ENCODE measurements at places on chromosomes 16 and 17. TPM values are rescaled to one million over a fixed set of nuclear protein-coding genes. Genes with fewer than 3 reads are reported as not detected.

DNA sequence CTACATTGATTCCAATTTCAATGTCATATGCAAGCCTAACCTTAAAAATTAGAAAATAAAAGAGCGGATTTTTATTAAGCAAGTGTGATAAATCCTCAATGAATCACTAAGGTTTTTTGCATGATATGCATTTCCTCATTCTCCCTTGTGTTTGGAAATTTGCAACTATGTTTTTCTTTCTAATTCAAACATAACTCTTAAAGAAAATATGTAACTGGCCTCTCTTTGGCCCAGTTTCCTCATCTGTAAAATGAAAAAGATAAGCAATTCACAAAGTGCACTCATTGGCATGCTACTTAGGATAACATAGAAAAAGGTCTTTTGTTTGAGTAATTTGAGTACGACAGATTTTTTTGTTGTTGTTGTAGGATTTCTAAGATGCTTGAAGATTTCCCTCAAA is 295.5 kb downstream of the CDH11 start:
- no peak for DNase-seq

- no peak for DNase-seq
Observed at GRCh38 chr16:22282254-22282892, 14.8 kb upstream of the POLR3E start.

The SLC6A2 gene
- not detected for total RNA-seq

The HAGH gene
- total RNA-seq = 28.9 TPM

GRCh38 chr16:74556375-74556922 is 50.5 kb downstream of the GLG1 start:
- peak; percentile 15 for DNase-seq

- peak; percentile 90 for DNase-seq
Observed at GRCh38 chr17:58352596-58353388, 791 bp upstream of the SUPT4H1 start.

DNA sequence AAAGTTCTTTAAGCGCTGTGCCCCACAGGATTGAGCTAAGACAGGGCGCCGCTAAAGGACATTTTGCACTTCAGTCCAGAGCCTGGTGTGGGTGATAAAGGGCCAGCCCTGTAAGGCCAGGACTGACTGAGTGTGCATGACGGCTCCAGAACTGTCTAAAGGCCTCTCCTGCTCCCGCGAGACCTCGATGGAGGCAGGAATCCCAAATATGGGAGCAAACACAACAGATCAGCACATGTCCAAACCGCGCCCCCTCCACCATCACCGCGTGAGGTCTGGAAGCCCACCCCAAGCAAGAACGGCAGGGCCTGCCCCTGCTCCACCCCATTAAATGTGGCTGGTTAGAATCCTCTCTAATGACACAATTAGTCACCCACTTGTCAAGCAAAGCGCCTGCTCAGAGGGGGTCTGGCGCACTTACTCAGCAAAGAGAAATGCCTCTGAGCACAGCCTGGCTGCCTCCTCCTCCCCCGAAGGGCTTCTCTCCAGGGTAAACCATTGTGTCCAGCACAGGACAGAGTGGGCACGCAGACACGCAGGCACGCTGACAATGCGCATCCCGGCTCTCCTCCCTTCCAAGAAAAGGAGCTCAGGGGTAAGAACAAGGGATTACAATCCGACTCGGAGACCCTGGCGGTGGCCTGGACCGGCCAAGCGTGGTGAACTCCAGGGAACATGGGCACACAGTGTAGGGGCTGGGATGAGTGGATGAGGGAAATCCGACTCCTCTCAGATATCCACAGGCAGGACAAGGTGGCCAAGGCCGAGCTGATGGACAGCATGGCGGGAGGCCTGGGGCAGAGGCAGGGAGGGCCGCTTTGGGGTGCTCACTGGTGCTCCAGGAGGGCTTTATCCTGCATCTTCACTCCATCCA is 1.5 kb downstream of the MXRA7 start:
- DNase-seq = peak; percentile 99

DNA sequence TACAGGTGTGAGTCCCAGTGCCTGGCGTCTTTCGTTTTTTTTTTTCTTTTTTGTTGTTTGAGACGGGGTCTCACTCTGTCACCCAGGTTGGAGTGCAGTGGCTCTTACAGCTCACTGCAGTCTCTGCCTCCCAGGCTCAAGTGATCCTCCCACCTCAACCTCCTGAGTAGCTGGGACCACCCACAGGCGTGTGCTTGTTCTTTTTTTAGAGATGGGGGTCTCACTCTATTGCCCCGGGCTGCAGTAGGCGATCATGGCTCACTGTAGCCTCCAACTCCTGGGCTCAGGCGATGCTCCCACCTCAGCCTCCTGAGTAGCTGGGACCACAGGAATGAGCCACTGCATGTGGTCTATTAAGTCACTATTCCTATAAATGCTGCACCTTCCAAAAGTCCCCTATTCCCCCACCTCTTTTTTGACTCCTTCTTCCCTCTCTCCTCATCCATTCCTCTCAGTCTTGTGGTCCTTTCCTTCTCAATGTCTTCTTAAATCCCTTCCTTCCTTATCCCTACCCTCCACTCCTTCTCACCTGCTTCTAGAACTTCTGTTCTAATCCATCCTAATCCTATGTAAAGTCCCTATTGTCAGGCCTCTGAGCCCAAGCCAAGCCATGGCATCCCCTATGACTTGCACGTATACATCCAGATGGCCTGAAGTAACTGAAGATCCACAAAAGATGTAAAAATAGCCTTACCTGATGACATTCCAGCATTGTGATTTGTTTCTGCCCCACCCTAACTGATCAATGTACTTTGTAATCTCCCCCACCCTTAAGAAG is 9.2 kb downstream of the GGA3 start:
- DNase-seq = no peak

The MRM1 gene
- 2.7 TPM for total RNA-seq

- DNase-seq = peak; percentile 85
Observed at GRCh38 chr16:16150117-16150877, 73.0 kb downstream of the ABCC6 start.

The HAPSTR1 gene
- 93.4 TPM for total RNA-seq

GRCh38 chr17:73250851-73251640 is 10.6 kb downstream of the CPSF4L start:
- DNase-seq = no peak

The KCNG4 gene
- not detected for total RNA-seq

The POLR2C gene
- total RNA-seq = 97.8 TPM

DNA sequence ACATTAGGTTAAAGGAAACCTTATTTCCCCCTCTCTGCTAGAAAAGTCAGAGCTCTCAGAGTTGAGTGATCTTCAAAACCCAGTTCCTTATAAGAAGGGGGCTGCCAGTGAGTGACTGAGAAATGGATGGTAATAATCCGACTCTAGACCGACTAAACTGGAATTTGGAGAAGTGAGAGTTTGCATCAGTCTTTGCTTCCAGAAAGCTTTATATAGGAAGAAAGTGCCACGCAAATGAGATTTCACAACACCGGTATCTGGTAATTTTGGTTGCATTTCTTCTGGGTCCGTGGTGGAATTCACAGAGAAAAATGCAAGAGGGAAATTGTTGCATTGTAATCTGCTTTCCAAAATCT is 271.4 kb downstream of the MAF start:
- DNase-seq = no peak

The NPIPB8 gene
- not detected for total RNA-seq

The CNGB1 gene
- not detected for total RNA-seq

- DNase-seq = peak; percentile 42
Observed at GRCh38 chr16:15897834-15898254, 9.4 kb upstream of the CEP20 start.

GRCh38 chr17:50055426-50056216 is at the start of gene ITGA3:
Gene ITGA3 (plus strand): TSS chr17:50056110. CDS start chr17:50056440, 330 bp downstream.
- DNase-seq = peak; percentile 97

GRCh38 chr16:11700264-11701029 is 32.2 kb downstream of the SNN start:
- DNase-seq = no peak

- no peak for DNase-seq
Observed at GRCh38 chr16:918068-918467, 52.7 kb downstream of the LMF1 start.

GRCh38 chr17:82933911-82934310 is 94.1 kb upstream of the ZNF750 start:
- peak; percentile 21 for DNase-seq

The CRYM gene
- 4.1 TPM for total RNA-seq

DNA sequence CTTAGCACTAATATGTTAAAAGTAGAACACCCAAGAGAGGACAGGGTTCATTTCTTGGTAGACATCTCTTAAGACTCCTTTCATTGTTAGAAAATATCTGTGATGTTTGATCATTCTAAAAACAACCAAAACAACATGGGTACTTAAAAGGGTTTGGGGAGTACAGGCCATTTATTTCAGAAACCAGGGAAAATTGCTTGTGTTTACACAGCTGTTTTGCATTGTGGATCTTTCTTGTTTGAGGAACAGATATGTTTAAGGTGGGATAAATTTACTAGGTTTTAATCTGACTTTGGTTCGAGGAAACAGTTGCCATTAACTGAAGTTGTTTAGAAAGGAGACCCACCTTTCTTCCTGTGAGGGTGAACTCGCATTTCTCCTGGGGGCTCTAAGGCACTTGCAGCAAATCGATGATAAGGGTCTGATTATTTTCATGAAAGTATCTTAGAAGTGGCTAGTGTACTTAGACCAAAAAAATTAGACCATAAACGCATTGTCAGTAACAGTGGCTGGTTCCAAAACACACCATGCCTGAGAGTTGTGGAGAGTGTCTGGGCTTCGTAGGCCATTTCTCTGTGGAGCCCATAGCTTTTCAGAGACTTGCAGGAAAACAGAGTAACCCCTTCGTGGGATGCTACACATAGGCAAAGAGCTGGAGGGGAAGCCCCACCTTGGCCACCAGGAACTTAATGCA is 17.6 kb downstream of the CLUAP1 start:
- DNase-seq = no peak

The KLHL10 gene
- total RNA-seq = 0.36 TPM

- no peak for DNase-seq
Observed at GRCh38 chr16:50717091-50717490, 23.7 kb downstream of the NOD2 start.

DNA sequence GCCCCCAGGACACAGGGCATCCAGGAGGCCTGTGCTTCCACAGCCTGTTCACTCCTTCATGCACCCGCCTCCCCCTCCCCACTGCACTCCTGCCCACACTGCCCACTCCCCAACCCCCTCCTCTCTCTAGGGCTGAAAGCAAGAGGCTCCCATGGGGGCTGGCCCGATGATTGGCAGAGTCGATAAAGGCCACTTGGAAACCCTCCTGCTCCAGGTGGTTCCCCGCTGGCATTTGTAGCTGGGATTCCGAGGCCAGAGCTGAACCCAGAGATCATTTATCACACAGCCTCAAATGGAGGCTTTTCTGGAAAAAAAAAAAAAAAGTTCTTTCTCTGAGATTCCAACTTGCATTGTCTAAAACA is 74.1 kb downstream of the SREBF1 start:
- no peak for DNase-seq

DNA sequence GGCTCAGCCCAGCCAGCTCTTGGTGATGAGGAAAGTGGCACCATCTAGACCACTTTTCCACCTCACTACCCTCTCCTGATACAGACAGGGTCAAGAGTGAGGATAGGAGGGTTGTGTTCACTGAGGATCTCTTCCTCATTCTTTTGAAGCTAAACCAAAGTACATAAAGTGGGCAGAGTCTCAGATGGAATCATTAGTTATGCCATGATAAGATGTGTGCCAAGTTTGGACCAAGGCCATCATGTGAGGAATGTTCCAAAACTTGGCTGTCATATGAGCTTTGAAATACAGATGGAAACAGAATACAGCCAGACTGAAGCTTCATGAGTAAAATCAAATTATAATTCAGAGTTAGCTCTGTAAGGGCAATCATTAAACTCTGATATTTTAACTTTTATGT is 37.2 kb downstream of the ACSM1 start:
- no peak for DNase-seq

GRCh38 chr16:16146380-16147315 is 76.6 kb downstream of the ABCC6 start:
- no peak for DNase-seq

GRCh38 chr17:8469964-8470363 is 34.3 kb downstream of the NDEL1 start:
- DNase-seq = no peak

The CES5A gene
- total RNA-seq = not detected

The ASB16 gene
- total RNA-seq = not detected
